ENCODE measurements at places on chromosomes 16 and 17. TPM values are rescaled to one million over a fixed set of nuclear protein-coding genes. Genes with fewer than 3 reads are reported as not detected.

The MFSD11 gene
- total RNA-seq, result 29.6 TPM

GRCh38 chr17:74303305-74303704, 22.7 kb upstream of the KIF19 start:
- no peak for DNase-seq

- DNase-seq, result no peak
These were observed 13.5 kb downstream of the NHERF1 start for GRCh38 chr17:74761931-74762330.

DNA sequence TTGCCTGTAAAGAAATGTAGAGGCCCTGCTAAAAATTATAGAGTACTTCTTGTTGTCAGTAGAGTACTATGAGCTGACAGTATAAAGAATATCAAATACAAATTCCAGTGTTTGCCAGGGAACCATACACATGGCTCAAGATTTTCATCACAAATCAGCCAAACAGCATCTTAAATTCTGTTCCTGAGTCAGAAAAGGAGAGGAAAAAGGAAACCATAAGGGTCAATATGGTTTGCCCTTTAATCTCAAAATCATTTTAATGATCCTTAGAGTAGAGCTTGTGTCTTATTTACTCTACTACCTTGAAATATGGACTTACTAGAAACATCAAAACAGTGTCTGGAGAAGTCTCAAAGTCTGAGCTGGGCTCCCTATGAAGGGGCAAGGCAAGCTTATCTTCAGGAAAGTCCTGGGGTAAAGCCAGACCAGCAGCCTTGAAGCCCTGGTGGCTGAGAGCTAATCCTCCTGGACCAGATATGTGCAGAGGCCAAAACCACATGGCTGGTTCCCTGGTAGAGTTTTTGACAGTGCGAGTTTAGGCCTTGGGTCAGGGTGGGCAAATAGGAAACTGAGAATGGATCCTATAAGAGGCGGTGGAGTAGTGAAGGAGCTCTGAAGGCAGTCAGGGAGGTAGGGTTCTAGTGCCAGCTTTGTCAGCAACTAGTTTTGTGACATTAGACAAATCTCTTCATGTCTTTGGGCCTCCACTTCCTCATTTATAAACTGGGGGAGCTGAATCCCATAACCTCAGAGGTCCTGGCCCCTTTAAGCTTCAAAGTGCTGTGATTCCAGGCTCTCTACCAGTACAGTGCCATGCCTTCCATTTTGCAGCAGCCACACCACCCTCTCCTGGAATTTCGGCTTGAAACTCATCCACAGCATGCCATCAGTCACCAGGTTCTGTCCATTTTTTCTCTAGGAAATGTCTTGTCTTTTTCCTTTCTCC, 38.9 kb downstream of the MRTFB start:
- no peak for DNase-seq

The TMIGD1 gene
- total RNA-seq, result not detected

The CCDC137 gene
- 37.0 TPM for total RNA-seq

- DNase-seq, result no peak
These were observed 83.4 kb downstream of the HIC1 start for GRCh38 chr17:2138318-2138717.

GRCh38 chr17:76670020-76670717, 26.6 kb upstream of the ST6GALNAC1 start:
- DNase-seq, result no peak

GRCh38 chr17:82820278-82821251, 19.3 kb downstream of the ZNF750 start:
- no peak for DNase-seq

DNA sequence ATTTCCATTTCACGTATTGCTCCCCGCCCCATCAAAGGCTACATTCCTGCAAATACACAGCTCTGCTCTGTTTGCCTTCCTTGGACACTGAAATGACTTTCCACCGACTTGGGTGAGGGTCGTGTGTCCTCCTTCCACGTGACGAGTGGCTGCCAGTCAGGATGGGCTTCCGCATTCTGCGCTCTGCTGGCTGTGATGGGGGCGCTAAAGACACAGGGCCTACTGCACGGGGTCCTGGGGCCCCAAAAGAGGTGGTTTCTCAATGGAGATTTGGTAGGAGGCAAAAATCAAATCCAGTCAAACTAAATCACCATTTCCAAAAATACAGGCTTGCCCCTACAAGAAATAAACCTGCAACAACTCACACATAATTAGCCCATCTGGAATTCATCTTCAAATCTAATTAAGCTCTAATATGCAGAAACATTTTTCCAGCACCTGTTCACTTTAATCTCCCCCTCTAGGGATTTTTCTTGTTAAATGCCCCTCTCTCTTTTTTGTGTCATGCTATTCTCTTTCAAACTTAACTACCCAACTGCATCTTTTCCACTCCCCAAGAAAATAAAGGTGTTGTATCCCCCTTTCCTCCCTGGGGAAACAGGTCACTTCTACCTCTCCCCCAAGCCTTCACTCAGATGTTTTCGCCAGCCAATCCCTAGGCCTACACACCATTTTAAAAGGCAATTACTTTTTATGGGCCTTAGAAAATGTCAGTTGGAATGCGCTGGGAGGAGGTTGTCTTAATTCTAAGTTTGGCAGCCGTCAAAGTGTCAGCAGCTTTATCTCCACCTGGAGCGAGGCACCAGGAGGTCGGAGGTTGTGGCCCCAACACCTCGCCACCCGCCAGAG, 21.9 kb upstream of the FAAP100 start:
- DNase-seq, result no peak

GRCh38 chr16:56967733-56968132, 6.0 kb downstream of the CETP start:
- DNase-seq, result no peak

Data from neural crest cell (in vitro differentiated cells).